SW480 (cell line): ENCODE measurements at places on chromosomes 4 and X.
A peak's percentile ranks its signal among the peaks of the same experiment; 100 is the strongest.

DNA sequence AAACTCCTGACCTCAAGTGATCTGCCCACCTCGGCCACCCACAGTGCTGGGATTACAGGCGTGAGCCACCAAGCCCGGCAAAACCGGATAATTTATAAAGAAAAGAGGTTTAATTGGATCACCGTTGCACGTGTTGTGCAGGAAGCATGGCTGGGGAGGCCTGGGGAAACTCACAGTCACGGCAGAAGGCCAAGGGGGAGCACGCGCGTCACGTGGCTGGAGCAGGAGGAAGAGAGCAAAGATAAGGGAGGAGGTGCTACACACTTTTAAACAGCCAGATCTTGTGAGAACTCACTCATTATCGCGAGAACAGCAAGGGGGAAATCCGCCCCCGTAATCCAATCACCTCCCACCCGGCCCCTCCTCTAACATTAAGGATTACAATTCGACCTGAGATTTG, 177.9 kb upstream of the TENM3 start:
- no peak for DNase-seq

- peak; percentile 2 for DNase-seq
Measured at GRCh38 chr4:131091896-131092295, 1995.9 kb downstream of the C4orf33 start.

DNA sequence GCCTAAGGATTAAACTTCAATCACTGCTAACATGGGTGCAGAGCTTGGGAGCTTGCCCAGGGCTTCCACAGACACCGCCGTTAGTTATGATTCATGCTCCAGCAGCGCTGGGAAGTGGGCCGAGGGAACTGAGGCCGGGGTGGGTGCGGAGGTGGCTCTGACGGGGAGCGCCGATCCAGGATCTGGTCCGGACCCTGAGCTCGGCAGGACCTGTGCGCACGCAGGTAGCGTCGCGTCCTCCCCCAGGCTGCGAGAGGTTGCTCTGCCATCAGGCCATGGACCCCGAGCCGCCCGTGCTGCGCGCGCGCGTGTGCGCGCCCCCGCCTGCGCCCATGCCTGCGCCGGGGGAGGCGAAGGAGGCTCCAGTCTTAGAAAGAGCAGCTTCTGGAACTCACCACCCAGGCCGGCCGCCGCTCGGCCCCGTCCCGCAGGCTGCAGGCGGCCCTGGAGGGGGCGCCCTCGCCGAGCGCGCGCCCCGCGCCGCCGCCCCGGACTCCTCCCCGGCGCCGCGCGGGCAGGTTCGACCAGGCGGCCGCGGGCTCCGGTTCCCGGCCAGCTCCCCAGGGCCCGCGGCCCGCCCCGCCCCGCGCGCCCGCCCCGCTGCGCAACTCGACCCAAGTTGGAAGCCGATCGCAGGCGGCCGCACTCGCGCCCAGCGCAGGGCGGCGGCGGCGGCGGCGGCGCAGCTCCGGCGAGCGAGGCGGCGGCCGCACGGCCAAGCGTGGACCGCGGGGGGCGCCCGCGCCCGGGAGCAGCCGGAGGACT, 732 bp upstream of the ADRA2C start:
- peak; percentile 43 for DNase-seq

DNA sequence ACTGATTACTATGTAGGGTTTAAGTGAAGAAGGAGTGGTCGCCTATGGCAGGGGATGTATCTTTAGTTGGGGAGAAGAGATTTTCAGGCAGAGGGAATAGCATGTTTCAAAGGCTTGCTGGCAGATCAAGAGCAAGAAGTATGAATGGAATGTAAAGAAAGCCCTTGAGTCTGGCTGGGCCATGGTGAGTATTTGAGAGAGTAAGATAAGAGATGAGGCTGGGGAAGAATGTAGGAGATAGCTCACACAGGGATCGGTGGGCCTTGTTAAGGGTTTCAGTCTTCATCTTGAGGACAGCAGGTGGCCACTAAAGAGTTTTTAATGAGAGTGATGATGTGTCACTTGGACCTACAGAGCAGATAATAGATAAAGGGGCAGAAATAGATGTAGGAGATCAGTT, 319.1 kb upstream of the RPS6KA3 start:
- no peak for DNase-seq

GRCh38 chr4:24781999-24782745, 13.2 kb upstream of the SOD3 start:
- DNase-seq, result no peak
